ENCODE measurements at places on chromosomes 2 and 18. TPM values are rescaled to one million over a fixed set of nuclear protein-coding genes. Genes with fewer than 3 reads are reported as not detected.

DNA sequence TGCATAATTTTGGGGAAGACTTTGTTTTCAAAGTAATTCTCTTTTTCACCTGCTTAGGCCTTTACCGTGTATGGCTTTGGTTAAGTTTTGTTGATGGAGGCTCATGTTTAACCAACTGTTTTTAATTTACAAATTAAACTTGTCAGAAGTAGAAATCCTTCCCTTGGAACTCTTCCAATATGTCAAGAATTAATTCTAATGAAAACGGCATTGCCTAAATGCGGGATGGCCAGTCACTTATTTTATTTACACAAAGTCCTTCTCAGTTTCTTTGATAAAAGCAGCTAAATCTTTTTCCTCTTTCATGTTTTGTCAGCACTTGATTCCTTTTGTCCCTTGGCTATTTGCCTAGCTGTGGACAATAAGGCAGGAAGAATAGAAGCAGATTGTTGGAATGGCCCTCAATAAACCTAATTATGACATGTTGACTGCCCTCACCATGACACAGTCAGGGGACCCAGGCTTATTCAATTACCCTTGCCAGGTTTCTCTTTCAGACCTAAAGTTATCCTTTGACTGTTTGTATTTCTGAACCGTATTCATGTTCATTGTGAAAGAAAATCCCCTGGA is 26.3 kb downstream of the PAX3 start:
- DNase-seq = no peak

GRCh38 chr2:78260861-78261260 is 738.7 kb upstream of the LRRTM4 start:
- no peak for DNase-seq

- peak; percentile 84 for DNase-seq
Observed at GRCh38 chr2:157894694-157895435, 18.7 kb upstream of the ACVR1 start.

- no peak for DNase-seq
Observed at GRCh38 chr2:128622371-128622770, 303.7 kb upstream of the HS6ST1 start.

DNA sequence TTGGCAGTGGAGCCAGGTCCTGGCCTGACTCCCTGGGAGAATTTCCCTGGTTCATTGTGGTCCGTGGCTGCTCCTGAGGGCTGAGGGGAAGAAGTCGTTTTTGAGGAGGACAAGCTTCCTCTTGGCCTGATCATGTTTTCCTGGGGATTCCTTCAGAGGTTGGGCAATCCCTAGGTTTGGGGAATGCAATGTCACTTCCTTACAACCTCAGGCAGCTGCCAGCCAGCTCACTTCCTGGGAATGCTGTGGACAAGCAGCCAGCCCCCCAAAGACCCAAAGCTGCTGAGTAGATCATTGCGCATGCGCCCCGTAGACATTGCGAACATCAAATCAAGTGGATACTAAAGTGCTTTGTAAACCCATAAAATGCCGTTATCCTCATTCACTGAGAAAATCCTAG is 7.7 kb upstream of the DNMT3A start:
- peak; percentile 82 for DNase-seq

DNA sequence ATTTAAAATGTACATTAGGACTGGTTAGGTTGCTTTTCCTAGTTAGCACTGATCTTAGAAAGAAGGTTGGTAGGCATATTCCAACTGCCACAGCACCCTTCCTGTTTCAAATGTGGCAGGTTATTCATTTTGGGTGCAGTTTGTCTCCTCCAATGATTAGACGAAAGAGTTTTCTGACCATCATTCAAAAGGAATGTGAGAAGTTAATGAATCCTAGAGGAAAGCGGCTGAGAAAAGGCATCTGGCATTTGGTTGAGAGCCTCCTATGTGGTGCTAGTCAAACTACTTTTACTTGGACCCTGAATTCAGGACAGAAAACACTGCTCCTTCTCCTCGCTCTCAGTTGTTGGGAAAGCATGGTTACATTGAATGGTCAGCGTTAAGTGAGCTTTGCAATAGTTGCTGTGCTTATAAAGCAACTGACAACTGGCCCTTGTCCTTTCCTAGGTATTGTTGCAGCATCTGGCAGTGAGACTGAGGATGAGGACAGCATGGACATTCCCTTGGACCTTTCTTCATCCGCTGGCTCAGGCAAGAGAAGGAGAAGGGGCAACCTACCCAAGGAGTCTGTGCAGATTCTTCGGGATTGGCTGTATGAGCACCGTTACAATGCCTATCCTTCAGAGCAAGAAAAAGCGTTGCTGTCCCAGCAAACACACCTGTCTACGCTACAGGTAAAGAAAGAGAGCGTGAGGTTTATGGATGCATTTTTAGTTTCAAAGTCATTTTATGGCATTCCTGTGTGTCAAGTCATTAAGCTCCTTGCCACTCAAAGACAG is 6.1 kb downstream of the TGIF1 start:
- DNase-seq = peak; percentile 54

GRCh38 chr2:19045151-19045550 is 313.3 kb downstream of the OSR1 start:
- no peak for DNase-seq

DNA sequence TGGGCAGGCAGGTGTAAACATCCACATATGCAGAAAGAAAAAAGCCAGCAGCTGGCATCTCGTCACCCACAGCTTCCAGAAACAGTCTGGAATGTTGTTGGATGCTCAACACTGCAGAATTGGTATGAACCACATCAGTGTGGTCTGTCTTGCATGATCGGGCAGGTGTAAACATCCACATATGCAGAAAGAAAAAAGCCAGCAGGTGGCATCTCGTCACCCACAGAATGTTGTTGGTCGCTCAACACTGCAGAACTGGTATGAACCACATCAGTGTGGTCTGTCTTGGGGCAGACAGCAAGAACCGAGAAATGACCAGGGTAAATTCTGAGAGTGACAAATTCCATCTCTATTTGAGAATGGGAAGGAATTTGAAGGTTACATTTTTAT is 39.6 kb downstream of the DOCK10 start:
- DNase-seq = no peak

GRCh38 chr2:43737855-43738254 is 36.0 kb upstream of the DYNC2LI1 start:
- peak; percentile 5 for DNase-seq

- no peak for DNase-seq
Observed at GRCh38 chr2:16253291-16253690, 312.9 kb downstream of the MYCN start.

GRCh38 chr2:75221862-75222261 is 22.5 kb upstream of the TACR1 start:
- peak; percentile 89 for DNase-seq

DNA sequence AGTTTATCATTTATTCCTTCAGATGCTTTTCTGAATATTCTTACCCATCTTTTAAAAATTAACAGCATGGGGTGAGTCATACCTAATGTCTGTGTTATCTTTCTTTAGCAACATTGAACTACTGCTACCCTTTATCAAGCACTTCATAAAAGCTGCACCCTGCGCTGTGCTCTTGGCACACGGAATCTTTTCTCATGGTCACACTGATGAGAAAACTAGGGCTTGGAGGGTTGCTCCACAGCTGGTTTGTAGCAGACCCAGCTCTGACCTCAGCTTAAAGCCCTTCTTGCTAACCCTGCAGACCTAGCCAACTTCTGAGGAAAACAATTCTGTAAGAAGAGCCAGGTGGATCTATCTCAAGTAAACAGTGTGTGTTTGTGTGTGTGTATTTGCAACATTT is 106.3 kb downstream of the RNF144A start:
- DNase-seq = no peak

DNA sequence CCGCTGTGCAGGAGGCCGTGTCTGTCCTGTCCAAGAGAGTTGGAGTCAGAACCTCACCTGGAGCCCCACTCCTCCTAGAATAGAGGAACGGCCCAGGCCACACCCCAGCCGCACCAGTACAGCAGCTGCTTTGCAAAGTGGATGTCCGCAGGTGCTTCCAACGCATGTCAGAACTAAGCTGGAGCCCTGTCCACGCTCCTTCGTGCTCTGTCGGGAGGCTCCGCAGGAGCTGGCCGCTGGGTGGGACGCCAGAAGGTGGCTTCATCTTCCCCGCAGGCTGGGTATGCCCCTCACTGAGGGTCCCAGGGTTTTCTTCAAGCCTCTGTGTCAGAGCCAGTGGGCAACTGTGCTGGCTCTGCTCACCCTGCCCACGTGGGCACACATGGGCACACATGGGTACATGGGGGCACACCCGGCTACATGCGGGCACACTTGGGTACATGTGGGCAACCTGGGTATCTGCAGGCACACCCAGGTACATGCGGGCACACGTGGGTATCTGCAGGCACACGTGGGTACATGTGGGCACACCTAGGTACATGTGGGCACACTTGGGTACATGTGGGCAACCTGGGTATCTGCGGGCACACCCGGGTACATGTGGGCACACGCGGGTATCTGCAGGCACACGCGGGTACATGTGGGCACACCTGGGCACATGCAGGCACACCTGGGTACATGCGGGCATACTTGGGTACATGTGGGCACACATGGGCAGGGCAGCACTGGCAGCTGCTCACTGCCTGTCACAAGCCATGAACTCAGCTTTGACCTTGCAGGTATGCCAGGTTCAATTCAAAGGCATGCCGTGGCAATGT is 67.1 kb upstream of the CTDP1 start:
- no peak for DNase-seq

DNA sequence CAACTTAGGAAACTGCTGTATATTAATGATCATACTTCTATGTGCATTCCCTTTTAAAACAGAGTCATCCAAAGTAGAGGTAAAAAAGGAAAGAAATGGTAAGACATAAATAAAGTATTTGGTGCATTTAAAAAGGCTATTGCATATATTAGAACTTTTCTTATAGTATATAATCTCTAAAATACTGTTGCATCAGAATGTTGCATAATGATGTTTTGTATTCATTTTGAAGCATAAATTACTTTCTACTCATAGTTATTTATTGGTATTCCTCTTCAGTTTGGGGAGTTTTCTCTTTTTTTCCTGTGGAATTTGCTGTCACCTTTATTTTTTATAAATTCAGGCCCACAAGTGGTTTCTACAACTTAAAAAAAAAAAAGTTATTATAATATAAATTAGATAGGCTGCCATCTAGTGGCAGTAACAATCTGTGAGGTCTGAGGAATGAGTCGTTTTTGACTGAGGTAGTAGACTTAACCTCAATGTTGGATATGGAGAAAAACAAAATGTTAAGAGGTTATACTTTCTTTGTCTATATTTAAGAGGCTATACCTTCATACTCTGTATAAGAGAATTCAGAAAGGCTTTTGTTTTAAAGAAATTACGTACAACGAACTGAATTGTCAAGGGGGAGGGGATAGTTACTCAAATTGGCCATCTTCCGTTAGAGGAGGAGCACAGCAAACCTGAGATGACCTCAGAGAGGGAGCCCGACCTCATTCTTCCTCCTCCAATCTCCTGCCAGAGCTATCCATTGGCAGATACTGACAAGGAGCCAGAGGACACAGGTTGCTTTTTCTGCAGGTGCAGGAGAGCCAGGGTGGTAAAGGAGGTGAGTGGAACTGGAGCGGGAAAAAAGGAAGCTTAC is 23.8 kb downstream of the ANKAR start:
- peak; percentile 48 for DNase-seq

DNA sequence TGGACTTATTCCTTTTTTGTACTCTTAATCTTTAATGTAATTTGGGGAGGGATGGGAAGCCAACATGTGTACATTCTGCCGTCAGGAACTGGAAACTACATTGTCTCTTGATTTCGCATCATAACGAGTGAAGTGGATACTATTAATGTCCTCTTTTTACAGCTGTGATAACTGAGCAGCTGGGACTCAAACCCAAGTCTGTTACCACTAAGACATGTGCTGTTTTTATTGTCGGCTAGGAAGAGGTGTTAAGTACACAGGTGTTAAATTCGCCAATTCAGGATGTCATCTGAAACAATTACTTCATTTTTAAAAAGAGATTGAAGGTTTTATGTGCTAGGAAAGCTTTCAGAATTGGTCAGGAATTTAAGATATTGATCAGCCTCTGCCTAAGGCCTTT is 6.9 kb downstream of the GMCL1 start:
- DNase-seq = no peak

GRCh38 chr2:71882949-71883472 is 264.7 kb downstream of the CYP26B1 start:
- DNase-seq = peak; percentile 78

SERPINB11 gene
- 0.12 TPM for polyA plus RNA-seq

CROCC2 gene
- polyA plus RNA-seq = not detected

SETBP1 gene
- polyA plus RNA-seq = 0.16 TPM

LYG2 gene
- not detected for polyA plus RNA-seq

LYG1 gene
- polyA plus RNA-seq = 0.92 TPM
